Dermis microvascular lymphatic vessel endothelial cell (primary cell): ENCODE measurements at places on chromosomes 5 and 9.

GRCh38 chr9:20558566-20559016, 63.7 kb downstream of the MLLT3 start:
- DNase-seq, result no peak

GRCh38 chr5:172119921-172120688, 67.9 kb downstream of the STK10 start:
- DNase-seq, result no peak

DNA sequence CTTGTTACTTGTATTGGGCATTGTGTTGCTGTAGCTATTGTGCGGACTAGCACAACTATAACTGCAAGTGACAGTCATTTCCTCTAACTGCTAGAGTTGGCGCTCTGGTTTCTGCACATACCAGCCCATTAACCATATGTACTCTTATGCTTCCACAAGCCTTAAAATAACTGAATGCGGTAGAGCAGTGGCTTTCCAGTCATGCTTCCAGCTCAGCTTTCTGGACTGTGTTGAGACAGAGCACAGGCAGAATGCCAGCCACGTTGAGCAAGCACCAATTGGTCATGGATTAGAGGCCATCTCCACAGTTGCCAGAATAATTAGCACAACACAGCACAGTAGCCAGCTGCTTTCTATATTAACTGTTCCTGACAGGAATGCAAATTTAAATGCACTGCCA, 12.2 kb downstream of the INVS start:
- DNase-seq, result peak; percentile 64

DNA sequence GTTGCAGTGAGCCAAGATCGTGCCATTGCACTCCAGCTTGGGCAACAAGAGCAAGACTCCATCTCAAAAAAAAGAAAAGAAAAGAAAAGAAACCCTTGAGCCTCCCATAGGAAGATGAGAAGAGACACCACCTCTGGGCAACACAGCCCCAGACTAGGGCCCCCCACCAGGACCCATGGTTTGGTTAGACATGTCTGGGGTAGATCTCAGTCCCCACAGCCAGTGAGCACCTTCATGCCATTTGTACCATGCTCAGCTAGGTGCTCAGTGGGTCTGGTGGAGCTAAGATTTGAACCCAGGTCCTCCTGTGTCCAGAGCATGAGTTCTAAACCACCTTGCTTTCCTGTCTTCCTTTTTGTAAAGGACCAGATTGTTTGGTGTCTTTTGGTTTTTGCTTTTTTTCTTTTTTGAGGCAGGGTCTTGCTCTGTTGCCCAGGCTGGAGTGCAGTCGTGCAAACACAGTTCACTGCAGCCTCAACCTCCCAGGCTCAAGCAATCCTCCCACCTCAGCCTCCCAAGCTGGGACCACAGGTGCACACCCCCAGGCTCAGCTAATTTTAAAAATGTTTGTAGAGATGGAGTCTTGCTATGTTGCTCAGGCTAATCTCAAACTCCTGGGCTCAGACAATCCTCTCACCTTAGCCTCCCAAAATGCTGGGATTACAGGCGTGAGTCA, 11.7 kb downstream of the OLFML2A start:
- no peak for DNase-seq

DNA sequence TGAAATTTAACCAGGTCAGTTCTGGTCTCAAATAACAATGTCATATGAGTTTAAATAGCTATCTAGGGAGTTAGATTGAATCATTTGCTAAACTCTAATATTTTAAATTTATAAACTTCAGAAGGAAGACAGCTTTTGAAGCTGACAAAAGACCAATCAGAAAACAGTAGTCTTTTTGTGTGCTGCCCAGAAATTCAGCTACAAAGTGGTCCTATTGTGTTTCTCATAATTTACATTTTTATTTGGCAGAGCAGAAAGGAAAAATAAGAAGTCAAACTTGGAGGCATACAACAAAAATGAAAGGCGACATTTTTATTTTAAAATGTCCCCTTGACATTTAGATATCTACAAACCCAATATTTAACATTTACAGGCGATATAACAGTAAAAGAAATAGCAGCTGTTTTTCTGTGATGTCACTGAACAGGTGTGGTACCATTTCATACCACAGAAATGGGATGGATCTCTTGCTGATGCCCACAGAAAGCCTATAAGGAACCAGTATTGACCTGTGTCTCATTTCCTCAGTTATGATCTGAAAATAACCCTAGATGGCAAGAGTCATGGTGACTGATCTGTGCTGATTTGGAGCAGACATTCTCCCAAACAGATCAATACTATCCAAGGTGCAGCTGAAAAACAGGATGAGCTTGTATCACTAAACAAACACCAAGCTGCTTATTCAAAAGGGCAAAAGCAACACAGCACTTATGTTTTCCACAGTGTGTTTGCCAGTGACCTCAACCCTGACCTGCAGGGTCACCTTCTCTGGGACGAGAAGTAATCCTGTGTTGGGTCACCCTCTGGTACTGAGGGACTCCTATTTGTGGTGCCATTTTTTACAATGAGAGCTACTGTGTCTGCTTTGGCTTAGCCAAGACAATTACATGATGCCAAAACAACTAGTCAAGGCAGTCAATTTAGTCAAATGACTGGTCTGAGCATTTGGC, 3.6 kb upstream of the FST start:
- DNase-seq, result no peak
